ENCODE measurements at places on chromosomes 7 and 10.

- DNase-seq: no peak
Measured at GRCh38 chr10:52883996-52884871, 111.7 kb upstream of the MBL2 start.

- DNase-seq: no peak
Measured at GRCh38 chr10:3666525-3667302, 118.3 kb downstream of the KLF6 start.

DNA sequence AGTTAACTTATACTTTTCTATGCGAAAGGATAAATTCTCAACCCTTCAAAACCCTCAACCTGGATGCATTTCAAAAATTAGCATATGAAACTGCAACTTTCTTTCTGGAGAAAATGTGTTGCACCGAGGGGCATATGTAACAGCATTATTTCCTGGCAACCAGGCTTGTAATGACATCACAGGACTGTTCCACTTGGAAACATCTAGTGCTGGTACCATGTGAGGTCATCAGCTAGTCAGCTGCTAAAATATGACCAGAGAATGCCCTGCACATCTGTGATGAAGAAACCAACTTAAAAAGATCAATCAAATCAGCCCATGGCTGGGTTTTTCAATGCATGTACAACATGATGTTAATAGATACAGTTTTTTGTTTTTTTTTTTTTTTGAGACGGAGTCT lies 40.0 kb downstream of the FGFR2 start:
- no peak for DNase-seq

DNA sequence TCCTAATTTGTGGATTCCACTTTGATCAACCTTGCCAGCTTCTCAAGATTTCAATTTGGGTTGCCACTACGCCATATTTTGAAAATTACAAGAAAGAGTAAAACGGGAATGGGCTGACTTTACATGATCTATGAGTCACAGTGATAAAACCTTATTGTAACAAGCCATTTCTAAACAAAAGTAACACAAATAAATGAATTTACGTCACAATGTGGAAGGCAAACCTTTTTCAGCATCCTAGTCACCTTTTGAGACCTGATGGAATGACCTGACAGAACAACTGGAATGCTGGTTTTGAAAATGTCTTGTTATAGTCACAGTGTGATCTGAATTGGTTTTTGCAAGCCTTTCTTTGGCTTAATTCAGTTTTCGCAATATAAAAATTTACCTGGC lies 85.9 kb downstream of the CDK6 start:
- DNase-seq: no peak

DNA sequence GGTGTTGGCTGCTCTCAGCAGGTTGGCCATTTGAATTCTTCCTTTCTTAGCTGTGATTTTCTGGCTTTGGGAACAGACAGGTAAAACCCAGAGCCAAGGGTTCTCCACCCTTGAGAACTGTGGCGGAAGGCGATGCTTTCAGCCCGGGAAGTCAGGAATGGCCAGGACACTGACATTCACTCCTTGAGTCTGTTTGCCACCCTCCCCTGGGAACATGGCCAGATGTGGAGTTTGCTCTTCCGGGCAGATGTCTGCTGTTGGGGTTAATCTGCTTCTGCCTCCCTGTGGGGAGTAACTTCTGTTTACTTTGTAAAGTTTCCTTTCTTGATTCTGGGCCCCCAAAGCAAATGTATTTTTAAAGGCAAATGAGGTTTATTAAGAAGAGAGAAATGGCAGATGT lies 17.7 kb downstream of the GATA3 start:
- DNase-seq: no peak

DNA sequence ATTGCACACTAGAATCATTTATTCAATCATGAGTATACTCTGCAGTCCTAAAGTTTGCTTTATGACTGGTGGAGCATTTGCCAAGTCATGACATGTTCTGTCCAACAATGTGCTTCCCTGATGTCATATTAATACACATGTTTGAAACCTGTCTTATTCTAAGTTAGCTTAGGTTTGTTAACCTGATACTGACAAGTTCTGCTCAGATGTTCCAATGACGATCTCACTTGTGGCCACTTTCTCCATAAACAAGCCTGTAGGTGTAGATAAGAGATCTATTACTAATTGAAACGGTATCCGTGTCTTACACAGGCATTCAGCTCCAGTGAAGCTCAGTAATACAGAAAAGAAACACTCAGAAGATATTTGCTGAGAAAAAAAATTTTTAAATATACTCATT lies 64.9 kb downstream of the GPR37 start:
- DNase-seq: no peak

DNA sequence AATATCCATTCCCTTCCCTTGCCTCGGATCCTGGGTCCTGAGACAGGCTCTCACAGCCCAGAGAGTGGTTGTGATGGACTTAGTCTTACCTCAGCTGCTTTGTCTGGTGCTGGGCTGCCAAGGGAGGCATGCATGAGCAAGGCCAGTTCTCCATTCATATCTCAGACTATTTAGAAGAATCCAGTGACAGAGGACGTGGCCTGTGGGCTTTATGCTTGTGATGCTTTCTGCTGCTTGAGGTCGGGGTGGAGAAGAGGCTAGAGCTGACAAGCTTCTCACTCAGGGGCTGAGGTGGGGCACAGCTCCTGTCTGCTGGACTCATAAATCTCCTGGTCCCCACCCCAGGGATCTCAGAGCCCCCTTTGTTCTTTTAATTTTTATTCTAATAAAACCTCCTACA lies 66.8 kb downstream of the DNAJC12 start:
- no peak for DNase-seq

GRCh38 chr10:70277396-70278030 lies 6.3 kb downstream of the NPFFR1 start:
- DNase-seq: no peak

DNA sequence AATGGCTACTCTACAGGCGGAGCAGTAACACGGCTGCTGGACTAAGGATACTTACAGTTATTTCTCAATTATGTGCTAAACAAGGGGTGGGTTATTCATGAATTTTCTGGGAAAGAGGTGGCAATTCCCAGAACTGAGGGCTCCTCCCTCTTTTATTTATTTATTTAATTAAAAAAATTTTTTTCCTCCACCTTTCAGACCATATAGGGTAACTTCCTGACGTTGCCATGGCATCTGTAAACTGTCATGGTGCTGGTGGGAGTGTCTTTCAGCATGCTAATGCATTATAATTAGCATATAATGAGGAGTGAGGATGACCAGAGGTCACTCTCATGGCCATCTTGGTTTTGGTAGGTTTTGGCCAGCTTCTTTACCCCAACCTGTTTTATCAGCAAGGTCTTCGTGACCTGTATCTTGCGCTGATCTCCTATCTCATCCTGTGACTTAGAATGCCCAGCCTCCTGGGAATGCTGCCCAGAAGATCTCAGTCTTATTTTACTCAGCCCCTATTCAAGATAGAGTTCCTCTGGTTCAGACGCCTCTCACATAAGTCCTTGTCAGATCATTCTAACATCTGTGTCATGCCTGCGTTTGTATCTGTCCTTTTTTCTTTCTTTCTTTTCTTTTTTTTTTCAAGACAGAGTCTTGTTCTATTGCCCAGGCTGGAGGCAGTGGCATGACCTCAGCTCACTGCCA lies 15.9 kb upstream of the STOX1 start:
- DNase-seq: no peak

DNA sequence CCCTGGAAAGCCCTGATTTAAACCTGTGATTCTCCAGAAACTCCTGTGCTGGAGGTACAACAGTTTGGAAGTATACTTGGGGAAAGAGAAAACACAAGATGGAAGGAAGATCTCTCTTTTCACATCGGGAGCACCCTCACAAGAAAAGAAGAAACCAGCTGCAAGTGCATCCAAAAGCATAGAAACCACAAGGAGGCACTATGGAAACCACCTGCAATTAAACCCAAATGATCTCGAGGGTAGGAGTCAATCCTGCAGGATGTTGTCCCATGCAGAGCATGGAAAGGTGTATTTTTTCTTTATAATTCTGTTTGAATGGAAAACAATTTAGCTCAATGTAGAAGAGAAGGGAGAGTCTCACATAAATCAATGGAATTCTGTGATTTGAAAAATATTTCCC lies 210.5 kb downstream of the TWIST1 start:
- no peak for DNase-seq

- no peak for DNase-seq
Measured at GRCh38 chr7:74187915-74188675, 13.9 kb downstream of the EIF4H start.

GRCh38 chr10:11720260-11720741 lies 21.9 kb upstream of the ECHDC3 start:
- no peak for DNase-seq
